ENCODE measurements at places on chromosomes 4 and X.

DNA sequence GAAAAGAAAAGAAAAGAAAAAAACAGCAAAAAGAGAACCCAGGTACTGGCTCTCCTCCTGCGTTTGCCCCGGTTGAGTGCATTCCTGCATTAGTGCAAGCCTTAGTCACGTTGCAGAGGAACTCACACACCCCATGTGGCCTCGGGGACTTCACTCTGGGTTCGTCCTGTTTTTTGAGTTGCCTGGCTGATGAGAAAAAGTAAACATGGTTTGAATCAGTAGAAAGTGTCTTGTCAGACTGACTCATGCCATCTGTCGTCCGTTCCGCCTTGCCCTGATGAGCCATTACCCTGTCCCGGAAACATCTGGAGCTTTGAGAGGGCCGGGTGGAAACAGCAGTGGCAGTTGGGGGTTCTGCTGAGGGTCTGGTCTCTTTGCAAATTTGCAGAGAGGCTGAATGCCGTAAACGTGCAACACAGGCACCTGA is 16.3 kb downstream of the CD99 start:
- DNase-seq: peak; percentile 94

DNA sequence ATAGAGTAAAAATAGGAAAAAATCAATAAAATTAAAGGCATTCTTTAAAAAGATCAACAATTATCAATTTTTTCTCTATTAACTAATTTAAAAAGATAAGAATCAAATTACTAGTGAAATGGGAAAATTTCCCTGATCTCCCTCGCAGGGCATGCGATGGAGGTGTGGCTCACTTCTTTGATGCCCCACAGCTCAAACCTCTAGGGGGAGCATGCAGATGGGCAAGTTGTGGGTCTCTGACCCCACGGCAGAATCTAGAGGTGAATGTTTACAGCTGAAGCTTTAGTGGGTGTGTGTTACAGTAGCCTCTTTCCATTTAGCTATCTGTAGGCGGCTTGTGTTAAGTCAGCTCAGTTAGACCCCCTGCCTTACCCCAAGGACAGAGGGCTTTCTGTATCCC is 1348.8 kb downstream of the PCDH18 start:
- DNase-seq: no peak

GRCh38 chr4:146334862-146335449 is 120.6 kb downstream of the REELD1 start:
- no peak for DNase-seq

DNA sequence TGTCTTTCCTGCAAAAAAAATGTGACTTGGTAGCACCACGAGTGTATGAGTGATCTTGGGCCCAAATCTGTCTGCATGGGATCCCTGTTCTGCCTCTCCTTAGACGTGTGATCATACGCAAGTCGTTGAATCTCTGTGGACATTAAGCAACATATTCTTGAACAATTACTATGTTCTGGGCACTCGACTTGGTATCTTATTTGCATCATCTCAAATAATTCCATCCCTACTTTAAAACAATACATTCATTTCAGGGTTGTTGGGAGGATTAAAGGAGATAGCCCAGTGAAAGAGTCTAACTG is 145.4 kb upstream of the CPEB2 start:
- DNase-seq: no peak

GRCh38 chr4:36333303-36333877 is 52.0 kb downstream of the DTHD1 start:
- no peak for DNase-seq
